ENCODE measurements at places on chromosomes 3 and 15.
A peak's percentile ranks its signal among the peaks of the same experiment; 100 is the strongest.

DNA sequence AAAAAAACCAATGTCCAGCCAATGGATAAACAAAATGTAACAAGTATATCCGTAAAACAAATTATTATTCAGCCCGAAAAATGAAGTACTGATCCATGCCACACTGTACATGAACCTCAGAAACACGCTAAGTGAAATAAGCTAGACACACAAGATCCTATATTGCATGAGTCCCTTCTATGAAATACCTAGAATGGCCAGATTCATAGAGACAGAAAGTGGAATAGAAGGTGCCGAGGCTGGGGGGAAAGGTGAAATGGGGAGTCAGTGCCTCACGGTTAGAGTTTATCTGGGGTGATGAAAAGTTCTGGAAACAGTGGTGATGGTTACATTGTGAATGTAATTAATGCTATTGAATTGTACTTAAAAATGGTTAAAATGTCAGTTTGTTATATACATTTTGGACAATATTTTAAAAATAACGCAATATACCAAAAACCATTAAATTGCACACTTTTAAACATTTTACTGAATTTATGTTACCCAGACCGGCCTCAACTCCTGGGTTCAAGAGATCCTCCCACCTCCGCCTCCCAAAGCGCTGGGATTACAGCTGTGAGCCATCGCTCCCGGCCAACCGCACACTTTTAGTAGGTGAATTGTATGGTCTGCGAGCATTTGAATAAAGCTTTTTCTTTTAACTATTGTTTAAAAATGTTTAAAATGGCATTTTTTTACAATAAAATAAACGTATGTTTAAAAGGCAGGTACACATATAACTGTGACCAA is 2.1 kb downstream of the RNF168 start:
- DNase-seq, result no peak

GRCh38 chr3:32460031-32460749 is 42.5 kb downstream of the CMTM6 start:
- peak; percentile 71 for DNase-seq

- no peak for DNase-seq
These were observed 260.6 kb upstream of the NECTIN3 start for GRCh38 chr3:110811050-110811449.

- DNase-seq, result no peak
These were observed 2.6 kb downstream of the TIMMDC1 start for GRCh38 chr3:119500901-119501300.

DNA sequence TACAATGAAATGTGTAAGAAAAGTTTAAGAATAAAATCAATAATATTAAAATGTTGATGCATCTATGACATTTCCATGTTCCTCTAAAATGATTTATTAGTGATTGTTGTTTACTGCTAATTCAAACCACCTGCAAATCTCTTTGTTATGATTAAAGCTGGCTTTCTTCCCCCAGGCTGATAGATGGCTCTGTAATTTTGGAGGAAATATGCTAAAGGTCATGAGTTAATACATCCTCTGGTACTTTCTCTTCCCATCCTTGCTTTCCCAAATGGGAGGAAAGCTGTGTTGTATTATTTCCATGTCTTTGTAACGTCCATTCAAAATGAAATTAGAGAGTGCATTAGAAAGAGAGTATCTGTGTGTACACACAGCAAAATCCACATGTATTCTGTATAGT is 139.5 kb upstream of the TMCO5A start:
- no peak for DNase-seq

DNA sequence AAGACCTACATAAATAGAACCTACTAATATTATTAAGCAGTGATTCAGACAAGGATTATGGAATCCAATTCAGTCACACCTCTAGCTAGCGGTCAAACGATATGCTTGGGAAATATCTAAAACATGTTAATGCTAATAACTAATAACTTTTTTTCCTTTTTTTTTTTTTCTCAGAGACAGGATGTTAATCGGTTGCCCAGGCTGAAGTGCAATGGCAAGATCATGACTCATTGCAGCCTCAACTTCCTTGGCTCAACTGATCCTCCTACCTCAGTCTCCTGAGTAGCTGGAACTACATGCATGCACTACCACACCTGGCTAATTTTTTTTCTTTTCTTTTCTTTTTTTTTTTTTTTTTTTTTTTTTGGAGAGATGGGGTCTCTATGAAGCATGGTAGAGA is 124.1 kb downstream of the NR2E3 start:
- no peak for DNase-seq

GRCh38 chr15:79090487-79091203 is at the start of gene RASGRF1:
TSS of gene RASGRF1 (minus strand) at chr15:79090780. CDS start at chr15:79090498, 282 bp downstream.
- peak; percentile 76 for DNase-seq

DNA sequence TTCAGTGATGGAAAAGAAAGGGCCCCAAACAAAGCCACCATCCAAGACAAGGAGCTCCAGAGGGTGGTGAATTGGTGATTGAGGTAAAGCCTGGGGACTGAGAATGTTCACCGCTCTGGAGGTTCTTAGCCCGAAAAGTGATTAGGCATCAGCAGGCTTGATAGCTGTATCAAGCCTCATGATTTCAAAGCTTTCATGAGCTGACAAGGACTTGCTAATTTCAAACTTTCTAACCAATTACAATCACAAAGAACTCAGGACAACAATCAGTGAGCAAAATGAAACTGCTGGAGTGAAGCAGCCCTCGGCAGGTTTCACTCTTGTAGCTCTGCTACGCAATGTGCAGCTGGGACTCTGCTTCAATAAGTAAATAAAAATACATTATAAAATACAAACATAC is 391.3 kb downstream of the TIGIT start:
- no peak for DNase-seq

DNA sequence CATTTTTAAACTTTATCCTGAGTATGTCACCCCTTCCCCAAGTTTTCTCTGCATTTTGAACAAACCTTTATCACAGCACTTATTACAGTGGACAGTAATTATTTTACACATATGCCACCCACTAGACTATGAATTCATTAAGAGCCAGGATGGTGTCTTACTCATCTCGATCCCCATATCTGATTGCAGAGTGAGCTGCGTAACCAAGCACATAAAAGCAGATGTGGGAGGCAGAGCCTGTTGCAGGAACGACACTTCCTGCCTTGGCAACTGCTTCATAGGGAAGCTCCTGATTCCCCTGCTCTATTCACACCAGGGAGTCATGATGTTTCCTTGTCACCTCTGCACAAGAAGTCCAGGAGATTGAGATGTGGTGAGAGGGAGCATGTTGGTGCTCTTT is 91.1 kb downstream of the MINAR1 start:
- no peak for DNase-seq

GRCh38 chr3:42159706-42160472 is 68.7 kb downstream of the TRAK1 start:
- peak; percentile 91 for DNase-seq

DNA sequence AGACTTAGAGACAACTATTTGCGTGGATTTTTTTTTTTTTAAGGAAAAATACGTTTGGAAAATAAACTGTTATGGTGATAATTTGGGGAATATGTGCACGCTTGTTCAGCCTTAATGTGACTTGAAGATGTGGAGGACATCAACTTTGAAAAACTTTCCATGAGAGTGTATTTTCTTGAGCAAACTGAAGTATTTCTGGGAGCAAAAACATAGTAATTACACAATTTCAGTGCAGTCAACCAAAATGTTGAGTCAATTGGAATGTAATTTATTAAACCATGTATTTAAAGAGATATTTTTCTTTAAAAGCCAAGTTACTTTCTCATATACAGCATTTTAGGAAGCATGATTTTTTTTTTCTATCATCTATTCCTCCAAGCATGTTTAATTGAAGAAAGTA is 80.3 kb upstream of the FLNB start:
- DNase-seq, result no peak

- DNase-seq, result no peak
These were observed 369.9 kb upstream of the C2CD4B start for GRCh38 chr15:62534996-62535395.

DNA sequence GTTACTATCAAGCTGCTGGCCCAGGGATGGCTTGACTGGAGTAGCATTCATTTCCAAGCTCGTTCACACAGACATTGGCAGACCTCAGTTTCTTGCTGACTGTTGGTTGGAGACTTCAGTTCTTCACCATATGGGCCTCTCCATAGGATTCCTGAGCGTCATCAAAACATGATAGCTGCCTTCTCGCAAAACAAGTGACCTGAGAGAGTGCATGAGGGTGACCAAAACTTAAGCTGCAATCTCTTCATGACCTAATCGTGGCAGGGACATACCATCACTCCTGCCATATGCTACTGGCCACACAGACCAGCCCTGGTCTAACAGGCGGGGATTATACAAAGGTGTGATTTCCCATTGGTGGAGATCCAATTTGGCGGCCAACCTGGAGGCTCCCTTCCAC is 46.0 kb upstream of the C3orf22 start:
- no peak for DNase-seq

DNA sequence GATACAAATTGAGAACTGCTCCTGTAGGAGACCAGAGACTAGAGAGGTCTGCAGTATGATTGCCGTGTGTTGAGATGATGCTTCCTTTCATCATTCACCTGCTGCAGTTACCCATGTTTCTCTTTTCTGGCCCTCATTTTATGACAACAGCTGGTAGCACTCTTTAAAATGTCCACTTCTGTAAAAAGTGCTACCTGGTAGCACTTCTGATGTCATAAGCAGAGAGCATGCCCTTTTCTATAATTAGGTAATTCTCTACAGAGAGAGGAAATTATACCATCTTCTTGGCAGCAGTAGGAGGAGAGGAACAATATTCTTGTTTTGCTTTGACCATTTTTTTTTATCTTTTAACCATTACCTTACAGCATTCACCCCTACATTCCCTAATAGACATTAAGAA is 123.8 kb downstream of the PPM1L start:
- DNase-seq, result no peak

DNA sequence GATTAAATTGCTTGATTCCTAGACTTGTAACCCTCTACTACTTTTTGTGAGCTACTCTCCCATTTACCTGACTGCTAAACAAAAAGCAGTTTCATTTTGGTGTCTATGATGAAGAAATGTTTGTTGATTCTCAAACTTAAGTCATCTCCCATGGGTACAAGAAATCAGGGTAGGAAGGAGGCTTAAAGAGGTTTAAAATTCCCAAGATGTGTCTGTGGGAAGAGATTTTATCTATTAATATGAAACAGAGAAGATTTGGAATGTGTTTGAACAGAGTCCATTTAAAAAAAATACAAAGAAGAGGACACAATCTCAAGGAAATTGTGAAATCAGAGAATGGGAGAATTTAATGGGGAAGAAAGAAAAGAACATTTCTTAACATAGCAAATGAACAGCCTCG is 14.8 kb downstream of the P3H2 start:
- DNase-seq, result no peak

DNA sequence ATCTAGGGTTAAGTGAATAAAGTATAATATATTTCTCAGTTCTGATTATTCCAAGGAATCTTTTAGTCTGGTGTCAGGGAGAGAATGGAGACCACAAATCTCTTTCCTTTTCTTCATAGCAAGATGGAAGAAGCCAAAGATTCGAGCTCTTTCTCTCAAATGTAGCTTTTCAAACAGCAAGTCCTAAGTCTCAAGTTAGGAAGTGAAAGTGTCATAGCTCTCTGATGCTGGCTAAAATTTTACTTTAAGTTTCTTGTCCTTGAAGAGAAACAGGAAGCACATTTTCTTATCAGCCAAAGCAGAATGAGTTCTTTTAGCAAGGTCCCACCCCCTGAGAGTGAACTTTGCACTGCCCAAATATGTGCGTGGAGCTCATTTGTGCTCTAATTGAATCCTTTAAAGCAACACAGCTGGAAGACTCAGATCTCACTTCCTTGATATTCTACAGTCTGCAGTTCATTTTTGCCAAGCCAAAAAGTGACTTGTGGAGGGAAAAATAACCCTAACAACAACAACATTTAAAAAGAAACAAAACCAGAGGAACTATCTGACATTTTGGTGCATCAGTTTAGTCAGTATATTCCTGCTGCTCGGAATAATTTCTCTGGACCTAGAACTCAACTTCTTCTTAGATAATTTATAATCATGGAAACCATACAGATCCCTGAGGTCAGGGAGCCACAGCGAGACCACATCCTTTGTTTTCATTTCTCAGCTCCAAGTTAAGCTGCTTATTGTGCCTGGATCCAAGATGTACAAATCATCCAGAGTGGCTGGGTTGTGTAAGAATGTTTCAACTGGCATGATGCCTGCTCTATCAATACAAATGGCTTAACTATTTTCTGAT is 238.7 kb upstream of the P2RY1 start:
- DNase-seq, result peak; percentile 9

DNA sequence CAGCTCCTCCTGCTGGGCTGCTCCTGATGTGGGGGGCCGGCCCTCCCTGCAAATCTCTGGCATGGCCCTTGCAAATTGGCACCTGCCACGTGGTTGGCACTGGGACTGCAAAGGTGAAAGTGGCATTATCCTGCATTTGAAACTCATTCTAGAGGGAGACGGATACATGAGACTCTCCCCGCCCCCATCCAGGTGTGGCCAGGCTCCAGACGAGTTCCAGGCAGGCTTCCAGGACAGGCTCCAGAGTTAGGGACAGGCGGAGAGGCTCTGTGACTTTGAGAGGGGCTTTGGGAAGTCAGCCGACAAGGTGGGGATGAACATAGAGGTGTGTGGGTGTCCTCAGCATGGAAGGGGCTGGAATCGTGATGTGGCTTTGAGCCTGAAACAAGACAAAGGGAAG is 178.5 kb downstream of the APBA2 start:
- no peak for DNase-seq

- no peak for DNase-seq
These were observed 222.8 kb upstream of the IL12A start for GRCh38 chr3:159765860-159766294.

DNA sequence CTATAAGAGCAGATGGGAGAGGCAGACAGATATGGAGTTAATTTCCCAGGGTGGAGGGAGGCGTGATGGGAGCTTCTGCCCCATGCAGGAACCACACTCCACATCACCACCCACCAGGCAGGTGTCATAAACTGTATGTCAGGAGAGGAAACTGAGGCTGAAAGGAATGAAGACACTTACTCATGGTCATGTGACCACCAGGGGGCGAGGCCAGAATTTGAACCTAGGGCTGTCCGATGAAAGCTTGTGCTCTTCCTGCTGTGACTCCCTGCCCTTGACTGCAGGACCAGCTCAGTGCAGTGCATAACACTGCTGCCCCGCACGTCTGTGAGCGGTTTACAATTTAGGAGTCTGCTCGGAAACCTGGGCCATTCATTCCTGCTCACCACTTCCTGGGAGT is 28.8 kb downstream of the NUP210 start:
- DNase-seq, result no peak

DNA sequence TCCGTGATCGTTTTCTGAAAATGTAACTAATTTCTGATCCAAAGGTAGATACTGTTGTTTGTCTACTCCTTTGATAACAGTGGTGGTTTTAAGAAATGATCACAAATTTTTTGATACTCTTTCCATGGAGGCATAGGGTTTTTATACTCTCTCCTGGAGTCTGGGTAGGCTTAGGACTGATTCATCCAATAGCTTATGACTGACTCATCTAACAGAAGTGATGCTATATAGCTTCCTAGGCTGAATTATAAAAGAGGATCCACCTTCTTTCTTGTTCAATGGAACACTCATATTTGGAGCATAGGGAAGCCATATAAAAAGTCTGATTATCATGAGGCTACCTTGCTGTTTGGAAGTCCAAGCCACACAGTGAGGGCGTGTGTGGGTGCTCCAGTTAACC is 84.3 kb downstream of the CHST2 start:
- no peak for DNase-seq

All from ELF-1 (cell line).